ENCODE measurements at places on chromosomes 5 and 9. TPM values are rescaled to one million over a fixed set of nuclear protein-coding genes. Genes with fewer than 3 reads are reported as not detected.

Gene PRDM9
- not detected for total RNA-seq

Gene PCDHGA12
- 26.9 TPM for total RNA-seq

Gene GGTA1
- total RNA-seq: 1.9 TPM

Gene TSSK1B
- 0.31 TPM for total RNA-seq

Gene FCN2
- not detected for total RNA-seq

Gene FAM153A
- 4.7 TPM for total RNA-seq

Gene ANXA2R
- total RNA-seq: 2.5 TPM
